ENCODE measurements at places on chromosomes 7 and 10. TPM values are rescaled to one million over a fixed set of nuclear protein-coding genes. Genes with fewer than 3 reads are reported as not detected.

ZNF775 gene
- total RNA-seq: 6.7 TPM

CALML3 gene
- not detected for total RNA-seq

CYP3A7 gene
- total RNA-seq: not detected

POT1 gene
- 29.1 TPM for total RNA-seq

SVOPL gene
- 3.5 TPM for total RNA-seq

PNLIPRP3 gene
- not detected for total RNA-seq

PPP1R9A gene
- not detected for total RNA-seq

PTPN20 gene
- not detected for total RNA-seq

STRIP2 gene
- 7.1 TPM for total RNA-seq

NKX1-2 gene
- not detected for total RNA-seq

AEBP1 gene
- total RNA-seq: 15.7 TPM

JAKMIP3 gene
- total RNA-seq: 0.08 TPM

TRIL gene
- not detected for total RNA-seq

OR2A12 gene
- total RNA-seq: not detected

HOGA1 gene
- total RNA-seq: not detected

AKR1D1 gene
- not detected for total RNA-seq

NPSR1 gene
- total RNA-seq: not detected

SLC26A4 gene
- 0.94 TPM for total RNA-seq

TLL2 gene
- total RNA-seq: 0.13 TPM

VPS41 gene
- 57.1 TPM for total RNA-seq

ELFN1 gene
- total RNA-seq: not detected

KLF14 gene
- total RNA-seq: not detected

EPDR1 gene
- 0.52 TPM for total RNA-seq

PDE6C gene
- total RNA-seq: not detected

PVRIG gene
- total RNA-seq: 64.8 TPM

RAPGEF5 gene
- 0.63 TPM for total RNA-seq

EPHB6 gene
- 7.0 TPM for total RNA-seq

ERCC6 gene
- 20.6 TPM for total RNA-seq

MYO1G gene
- 435 TPM for total RNA-seq

IDI2 gene
- not detected for total RNA-seq

NOLC1 gene
- total RNA-seq: 95.3 TPM

AOAH gene
- total RNA-seq: 17.7 TPM

VPS50 gene
- 22.1 TPM for total RNA-seq

RBP3 gene
- total RNA-seq: not detected

TMEM225B gene
- total RNA-seq: 1.4 TPM

AOC1 gene
- total RNA-seq: not detected

ERVW-1 gene
- not detected for total RNA-seq

VPS37D gene
- 0.16 TPM for total RNA-seq

COL26A1 gene
- total RNA-seq: not detected

CACNB2 gene
- not detected for total RNA-seq

NUTM2B gene
- 1.4 TPM for total RNA-seq

AKR1C3 gene
- 3.9 TPM for total RNA-seq

CROT gene
- 10.2 TPM for total RNA-seq

ARHGAP21 gene
- total RNA-seq: 26.3 TPM

NPFFR1 gene
- not detected for total RNA-seq

ABCB4 gene
- total RNA-seq: not detected

DDIT4 gene
- 384 TPM for total RNA-seq

MMP21 gene
- total RNA-seq: not detected
